ENCODE measurements at places on chromosomes 6 and 20. TPM values are rescaled to one million over a fixed set of nuclear protein-coding genes. Genes with fewer than 3 reads are reported as not detected.

- no peaks in the 10 kb centered on the region for H3K36me3 ChIP-seq
- DNase-seq: no peak
- H3K4me1 ChIP-seq: no peaks in the 10 kb centered on the region
- no peaks in the 10 kb centered on the region for H3K27me3 ChIP-seq
Measured at GRCh38 chr6:43838276-43839036, 68.4 kb downstream of the VEGFA start.

DNA sequence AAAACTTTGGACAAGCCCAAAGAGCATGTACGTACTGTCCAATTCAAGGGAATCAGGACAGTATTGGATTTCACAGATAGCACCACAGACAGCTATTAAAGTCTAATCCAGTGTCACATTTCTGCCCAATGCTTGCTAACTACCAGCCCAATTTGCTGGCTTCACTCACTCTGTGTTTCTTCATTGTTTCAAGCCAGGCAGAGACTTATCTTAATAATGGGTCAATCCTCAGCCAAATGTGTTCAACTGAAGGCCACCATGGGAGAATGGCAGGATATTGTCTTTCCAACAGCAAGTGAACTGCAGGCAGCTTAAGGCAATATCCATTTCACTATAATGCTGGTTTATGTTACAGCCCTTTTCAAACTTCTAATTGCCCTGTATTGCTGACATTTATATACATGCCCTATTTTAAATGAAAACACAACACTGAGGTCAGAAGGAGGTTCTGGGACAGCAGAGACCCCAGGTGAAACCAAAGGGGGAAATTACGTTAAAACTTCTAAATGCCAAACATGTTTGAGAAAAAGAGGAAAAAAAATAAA lies 142.1 kb upstream of the RSPO3 start:
- H3K27ac ChIP-seq: no peak overlapping the region
- H3K36me3 ChIP-seq: no peaks in the 10 kb centered on the region
- no peak for DNase-seq

DNA sequence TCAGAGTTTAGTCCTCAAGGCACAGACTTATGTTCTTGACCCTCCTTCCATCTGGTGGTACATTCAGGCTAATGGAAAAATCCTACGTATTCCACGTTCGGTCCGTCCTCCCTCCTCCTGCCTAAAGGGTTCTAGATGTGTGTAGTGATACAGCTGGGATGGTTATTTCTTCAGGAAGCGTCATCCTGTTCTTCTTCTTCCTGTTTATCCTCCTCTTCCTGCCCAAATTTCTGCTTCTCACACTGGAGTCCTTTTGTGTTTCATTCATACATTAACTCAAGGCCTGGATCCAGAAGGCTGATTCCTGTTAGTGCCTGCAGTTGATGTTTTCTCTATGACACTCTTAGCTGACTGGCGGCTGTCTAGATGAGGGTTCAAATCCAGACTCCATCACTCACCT lies 16.8 kb upstream of the UNC93A start:
- H3K27ac ChIP-seq: no peak overlapping the region
- no peak for DNase-seq
- H3K27me3 ChIP-seq: peaks cover 5% of the 10 kb centered on the region
- H3K36me3 ChIP-seq: no peaks in the 10 kb centered on the region
- no peaks in the 10 kb centered on the region for H3K4me1 ChIP-seq

The HLA-DQB1 gene
- total RNA-seq: 22.7 TPM

The RIPOR3 gene
- total RNA-seq: not detected

The FAM209B gene
- 1.2 TPM for total RNA-seq

The PSORS1C1 gene
- not detected for total RNA-seq

The HCRTR2 gene
- total RNA-seq: not detected
